ENCODE measurements at places on chromosomes 6 and 20.

DNA sequence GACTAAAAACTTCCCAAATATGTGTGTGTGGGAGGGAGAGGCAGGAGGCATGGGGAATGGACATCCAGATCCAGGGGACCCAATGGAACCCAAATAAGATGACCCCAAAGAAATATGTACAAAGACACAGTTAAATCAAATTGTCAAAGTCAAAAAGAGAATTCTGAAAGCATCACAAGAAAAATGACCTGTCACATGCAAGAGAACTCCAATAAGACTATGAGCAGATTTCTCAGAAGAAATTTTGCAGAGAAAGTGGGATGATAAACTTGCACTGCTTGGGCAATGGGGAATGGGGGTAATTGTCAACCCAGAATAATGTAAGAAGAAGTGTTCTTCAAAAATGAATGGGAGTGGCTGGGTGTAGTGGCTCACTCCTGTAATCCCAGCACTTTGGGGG lies 59.5 kb upstream of the PLN start:
- no peak for DNase-seq

- no peak for DNase-seq
These were observed 2.4 kb downstream of the TDP2 start for GRCh38 chr6:24664046-24664987.

DNA sequence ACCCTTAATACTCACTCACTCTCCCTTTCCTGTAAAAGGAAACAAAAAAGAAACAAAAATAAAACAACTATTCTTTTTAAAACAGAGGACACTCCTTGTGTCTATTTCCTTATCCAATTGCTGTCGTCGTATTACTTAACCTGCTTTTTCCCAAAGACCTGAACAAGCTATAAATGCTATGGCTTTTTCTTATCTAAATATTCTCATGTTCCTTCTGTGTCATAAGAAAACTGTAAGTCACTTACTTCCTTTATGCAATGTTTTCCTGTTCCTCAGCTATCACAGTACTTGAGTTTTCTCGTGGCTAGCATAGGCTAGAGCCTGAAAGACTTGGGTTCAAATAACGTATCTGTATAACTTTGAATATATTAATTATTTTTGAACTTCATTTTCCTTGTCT lies 99.2 kb downstream of the IRAK1BP1 start:
- DNase-seq: no peak

DNA sequence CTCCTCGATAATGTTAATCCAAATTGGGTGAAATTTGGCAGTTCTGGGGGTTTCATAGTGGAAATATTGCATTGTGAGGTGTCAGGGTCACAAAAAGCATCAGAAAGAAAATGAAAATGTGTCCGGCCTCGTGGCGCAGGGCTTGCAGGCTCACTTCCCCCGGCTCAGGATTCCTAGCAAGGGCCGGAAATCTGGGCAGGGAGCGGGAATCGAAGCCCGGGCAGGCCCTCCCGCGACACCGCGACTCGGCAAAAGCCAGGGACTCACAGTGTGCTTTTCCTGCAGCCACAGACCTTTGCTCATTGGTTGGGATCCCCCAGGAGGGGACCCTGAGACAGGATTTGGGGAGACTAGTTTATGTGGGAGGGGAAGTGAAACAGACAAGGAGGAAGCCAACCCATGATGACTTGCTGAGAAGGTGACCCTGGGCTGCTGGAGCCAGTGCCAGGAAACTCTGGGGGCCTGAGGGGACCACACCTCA lies 847 bp upstream of the CD93 start:
- no peak for DNase-seq

GRCh38 chr6:73504160-73504559 lies 16.7 kb downstream of the EEF1A1 start:
- no peak for DNase-seq

DNA sequence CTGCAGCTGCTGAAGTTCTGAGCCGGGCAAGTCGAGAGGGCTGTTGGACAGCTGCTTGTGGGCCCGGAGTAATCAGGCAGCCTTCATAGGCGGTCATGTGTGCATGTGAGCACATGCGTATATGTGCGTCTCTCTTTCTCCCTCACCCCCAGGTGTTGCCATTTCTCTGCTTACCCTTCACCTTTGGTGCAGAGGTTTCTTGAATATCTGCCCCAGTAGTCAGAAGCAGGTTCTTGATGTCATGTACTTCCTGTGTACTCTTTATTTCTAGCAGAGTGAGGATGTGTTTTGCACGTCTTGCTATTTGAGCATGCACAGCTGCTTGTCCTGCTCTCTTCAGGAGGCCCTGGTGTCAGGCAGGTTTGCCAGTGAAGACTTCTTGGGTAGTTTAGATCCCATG lies 21.2 kb upstream of the MAPK13 start:
- no peak for DNase-seq

DNA sequence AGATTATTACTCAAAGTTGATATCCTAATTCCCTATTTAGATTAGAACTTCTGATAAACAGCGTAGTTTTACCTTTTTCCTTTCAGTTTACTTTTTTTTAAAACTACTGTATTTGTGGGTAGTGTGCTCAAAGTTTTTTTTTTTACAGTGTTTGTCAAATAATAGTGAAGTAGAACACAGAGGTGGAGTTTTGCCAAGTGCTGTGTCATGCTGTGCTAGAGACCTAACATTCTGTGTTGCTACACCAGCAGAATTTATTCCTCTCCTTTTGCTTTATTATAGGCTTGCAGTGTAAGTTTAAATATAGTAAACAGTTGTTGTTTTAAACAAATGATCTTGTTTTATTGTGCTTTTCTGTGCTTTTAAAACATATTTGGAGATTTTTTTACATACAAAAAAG lies 125.4 kb downstream of the HIVEP1 start:
- no peak for DNase-seq

DNA sequence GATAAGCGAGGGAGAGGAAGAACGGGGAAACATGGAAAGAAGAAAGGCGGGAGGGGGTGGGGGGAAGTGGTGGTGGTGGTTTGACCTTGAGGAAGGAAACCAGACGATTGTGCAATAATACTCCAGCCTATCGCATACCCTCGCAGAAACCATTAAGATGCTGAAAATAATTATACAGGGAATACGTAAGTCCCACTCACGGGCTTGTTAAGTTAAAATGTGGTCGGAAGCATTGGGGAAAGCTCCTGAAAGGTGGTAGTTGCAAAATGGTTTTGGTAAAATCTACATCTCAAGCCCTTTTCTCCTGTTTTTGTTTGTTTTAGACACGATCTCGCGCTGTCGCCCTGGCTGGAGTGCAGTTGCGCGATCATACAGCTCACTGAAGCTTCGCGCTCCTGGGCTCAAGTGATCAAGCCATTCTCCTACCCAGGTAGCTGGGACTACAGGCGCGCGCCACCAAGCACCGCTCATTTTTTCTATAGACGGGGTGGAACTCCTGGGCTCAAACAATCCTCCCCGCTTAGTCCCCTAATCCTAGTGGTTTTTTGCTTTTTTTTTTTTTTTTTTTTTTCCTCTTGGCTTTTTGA lies 128.9 kb upstream of the ZNF184 start:
- no peak for DNase-seq

GRCh38 chr6:118712969-118713368 lies 61.6 kb upstream of the CEP85L start:
- DNase-seq: no peak

- no peak for DNase-seq
These were observed 133.4 kb upstream of the MYLIP start for GRCh38 chr6:15995493-15995892.

DNA sequence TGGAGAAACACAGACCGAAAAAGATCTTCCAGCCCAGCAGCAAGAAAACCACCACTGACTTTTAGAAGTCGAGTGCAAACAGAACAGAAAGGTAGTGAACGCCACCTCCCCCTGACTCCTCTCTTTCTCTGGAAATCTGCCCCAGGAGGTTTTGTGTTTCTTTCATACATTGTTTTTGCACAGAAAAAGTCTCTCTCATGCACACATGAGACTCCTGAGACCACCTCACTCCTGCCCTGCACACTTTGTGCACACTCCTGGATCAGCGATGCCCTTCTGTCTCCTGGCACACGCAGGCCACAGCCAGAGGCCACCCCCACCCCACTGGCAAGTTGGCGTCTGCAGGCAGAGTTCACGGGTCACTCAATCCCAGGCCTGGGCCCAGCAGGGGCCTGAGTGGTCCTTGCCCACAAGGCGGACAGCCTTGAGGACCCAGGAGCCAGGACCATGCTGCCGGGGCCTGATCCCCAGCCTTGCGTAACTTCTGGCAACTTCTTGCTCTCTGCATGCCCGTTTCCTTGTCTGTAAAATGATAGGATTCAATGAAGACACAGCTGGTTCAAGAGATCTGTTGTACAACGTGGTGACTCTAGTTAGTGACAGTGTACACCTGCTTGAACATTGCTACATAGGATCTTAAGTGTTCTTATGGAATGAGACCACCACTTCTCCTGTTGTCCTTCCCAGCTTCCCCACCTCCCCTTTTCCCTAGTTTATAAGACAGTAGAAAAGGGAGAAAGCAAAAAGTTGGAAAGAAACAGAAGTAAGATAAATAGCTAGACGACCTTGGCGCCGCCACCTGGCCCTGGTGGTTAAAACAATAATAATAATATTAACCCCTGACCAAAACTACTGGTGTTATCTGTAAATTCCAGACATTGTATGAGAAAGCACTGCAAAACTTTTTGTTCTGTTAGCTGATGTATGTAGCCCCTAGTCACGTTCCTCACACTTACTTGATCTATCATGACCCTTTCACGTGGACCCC lies 30.2 kb upstream of the CST7 start:
- no peak for DNase-seq

DNA sequence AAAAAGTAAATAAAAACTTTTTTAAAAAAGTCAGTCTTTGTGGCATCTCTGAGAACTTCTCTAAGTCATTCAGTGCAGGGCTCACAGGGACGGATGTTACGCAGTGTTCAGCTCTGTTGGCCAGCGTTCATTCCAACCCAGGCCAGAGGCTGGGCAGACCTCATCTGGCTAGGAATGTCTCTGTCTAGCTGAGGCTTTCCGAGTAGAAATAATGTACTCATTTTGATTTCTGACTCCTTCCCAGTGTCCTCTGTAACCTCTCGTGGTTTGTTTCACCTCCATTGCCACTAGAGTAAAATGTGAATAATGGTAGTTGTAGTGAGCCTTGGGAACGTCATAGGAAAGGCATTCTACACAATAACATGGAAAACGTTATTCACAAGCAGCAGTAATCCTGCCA lies 135.1 kb downstream of the TMEM242 start:
- no peak for DNase-seq

DNA sequence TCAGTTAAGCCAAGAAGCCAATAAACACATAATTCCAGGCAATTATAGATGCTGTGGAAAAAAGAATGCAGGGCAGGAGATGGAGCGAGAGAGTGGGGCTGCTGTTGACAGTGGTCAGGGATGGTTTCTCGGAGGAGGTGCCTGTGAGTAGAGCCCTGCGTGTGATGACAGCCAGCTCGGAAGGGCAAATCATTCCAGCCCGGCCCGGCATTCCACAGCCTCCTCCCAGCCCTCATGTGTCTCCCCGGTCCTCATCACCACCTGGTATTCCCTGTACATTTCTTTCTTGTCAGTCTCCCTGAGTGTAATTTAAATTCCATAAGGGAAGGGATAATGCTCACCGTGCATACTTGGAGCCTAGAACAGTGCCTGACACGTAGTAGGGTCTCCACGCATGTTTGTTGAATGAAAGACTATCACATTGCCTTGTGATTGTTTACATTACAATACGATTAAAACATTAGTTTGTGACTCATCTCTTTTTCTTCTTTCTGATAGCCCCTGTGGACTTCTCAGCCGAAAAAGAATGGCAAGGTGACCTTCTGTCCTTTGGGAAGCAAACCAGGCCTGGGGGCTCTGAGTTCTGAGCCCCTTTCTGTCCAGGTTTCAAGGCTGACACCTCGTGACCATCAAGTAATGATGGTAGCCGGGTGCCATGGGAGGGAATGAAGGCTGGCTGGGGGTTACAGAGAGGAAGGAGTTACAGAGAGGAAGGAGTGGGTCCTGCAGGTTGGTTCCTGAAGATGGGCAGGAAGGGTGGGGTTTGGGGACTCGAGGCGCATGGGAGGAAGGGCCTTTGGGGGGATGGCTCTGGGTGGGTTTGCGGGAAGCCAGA lies 379.5 kb upstream of the SULF2 start:
- DNase-seq: no peak

GRCh38 chr6:43383021-43383667 lies 13.7 kb upstream of the ZNF318 start:
- DNase-seq: no peak

DNA sequence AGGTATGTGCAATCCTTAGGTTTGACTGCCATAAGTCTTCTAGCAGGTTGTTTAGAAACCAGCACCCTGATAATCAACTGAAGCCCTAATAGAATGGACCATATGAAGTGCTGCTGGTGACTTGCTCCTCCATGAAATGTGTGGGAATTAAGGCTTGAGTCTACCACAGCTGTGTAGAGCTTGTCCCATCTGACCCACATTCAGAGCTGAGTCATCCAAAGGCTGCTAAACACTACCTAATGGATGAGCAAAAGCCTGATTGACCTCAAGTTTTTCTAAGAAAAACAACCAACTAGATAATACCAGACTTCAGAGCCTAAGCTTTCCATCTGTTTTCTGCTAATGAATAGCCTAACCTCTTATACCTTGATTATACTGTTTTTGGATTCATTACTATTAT lies 120.3 kb upstream of the MOCS1 start:
- no peak for DNase-seq

DNA sequence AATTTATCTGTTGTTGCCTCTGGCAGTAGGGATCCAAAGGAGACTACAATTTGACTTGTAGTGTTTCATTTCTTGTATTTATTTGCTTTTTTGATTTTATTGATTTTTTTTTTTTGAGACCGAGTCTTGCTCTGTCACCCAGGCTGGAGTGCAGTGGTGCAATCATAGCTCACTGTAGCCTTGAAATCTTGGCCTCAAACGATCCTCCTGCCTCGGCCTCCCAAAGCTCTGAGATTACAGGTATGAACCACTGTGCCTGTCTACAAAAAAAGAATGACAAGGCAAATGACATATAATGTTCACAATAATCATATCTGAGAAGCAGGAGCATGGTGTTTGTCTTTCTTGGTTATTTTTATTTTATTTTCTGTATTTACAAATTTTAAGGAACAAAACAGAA lies 117.6 kb upstream of the RNF24 start:
- no peak for DNase-seq

DNA sequence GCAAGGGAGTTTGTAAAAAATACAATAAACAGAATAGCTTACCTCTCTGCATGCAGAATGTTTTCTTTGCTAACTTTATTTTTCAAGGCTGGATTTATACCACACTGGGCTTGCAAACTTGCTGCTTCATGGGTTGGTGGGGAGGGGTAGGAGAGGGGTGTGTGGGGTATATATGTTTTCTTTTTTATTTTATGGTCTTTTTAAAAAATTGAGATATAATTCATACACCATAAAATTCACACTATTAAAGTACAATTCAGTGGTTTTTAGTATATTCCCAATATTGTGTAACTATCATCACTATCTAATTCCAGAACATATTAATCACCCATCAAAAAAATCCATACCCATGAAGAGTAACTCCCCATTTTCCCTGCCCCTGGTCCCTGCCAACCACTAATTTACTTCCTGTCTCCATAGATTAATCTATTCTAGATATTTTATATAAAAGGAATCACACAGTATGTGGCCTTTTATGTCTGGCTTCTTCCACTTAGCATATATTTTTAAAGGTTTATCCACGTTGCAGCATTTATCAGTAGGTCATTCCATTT lies 14.3 kb upstream of the TRPC4AP start:
- DNase-seq: no peak

Data from stimulated activated CD8-positive, alpha-beta memory T cell treated with anti-CD3 and anti-CD28 coated beads, Interleukin-2, amount 100 ng/mL, for 1 hour (primary cell).